T-helper 17 cell (primary cell): ENCODE measurements at places on chromosomes 16 and 17.

DNA sequence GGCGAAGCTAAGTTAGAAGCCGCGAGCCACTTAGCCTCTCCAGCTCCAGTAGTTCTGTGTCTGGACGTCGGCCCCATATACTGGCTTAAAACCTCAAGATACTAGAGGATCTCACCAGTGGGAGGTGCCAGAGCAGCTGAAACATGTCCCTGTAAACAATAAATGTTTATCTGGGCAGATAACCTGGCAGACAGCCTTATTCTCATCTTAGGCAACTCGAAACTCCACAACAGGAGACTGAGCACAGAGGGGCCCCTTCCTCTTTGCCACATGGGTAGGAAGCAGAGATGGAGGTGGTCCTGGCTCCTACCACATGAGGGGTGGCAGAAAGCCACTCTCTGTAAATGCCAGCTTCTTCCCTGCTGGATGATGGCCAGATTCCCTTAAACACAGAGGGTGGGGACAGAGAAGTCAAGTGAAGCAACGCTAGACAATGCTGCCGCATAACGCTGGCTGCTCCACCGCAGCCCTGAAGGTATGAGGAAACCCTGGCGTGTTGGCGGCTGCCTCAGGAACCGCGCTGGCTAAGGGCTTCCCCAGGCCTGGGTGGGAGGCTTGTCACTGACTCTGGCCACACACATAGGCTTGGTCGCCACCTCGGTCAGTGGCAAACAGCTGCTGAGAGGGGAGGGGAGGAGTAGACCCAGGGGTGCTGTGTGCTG lies 67.9 kb downstream of the HIC1 start:
- DNase-seq: no peak

- DNase-seq: no peak
These were observed 29.8 kb downstream of the COX4I1 start for GRCh38 chr16:85829171-85829719.

- no peak for DNase-seq
These were observed 571.4 kb upstream of the SALL1 start for GRCh38 chr16:51722467-51722866.

DNA sequence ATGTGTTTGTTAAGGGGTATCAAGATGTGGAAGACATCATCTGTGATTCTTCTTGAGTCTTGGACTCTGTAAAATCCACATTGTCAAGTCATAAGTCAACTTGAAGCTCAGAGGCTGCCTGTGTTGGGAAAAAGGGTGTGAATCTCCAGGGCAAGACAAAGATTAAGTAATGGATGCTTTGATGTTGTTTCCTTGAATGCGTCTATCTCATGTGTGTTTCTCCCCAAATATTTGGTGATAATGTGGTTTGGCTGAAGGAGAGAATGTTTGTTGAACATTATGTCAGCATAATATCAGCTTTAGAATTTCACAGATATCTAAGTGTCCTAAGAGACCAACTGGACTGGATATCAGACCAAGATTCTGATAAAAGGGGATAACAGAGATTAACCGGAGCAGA lies 24.1 kb upstream of the KCNJ16 start:
- DNase-seq: no peak

- DNase-seq: peak; percentile 69
These were observed at the start of gene SLC16A3 for GRCh38 chr17:82228842-82229697. Gene SLC16A3, plus strand, starts transcription at chr17:82229042. Its CDS starts 6,967 bp downstream, at chr17:82236009.

DNA sequence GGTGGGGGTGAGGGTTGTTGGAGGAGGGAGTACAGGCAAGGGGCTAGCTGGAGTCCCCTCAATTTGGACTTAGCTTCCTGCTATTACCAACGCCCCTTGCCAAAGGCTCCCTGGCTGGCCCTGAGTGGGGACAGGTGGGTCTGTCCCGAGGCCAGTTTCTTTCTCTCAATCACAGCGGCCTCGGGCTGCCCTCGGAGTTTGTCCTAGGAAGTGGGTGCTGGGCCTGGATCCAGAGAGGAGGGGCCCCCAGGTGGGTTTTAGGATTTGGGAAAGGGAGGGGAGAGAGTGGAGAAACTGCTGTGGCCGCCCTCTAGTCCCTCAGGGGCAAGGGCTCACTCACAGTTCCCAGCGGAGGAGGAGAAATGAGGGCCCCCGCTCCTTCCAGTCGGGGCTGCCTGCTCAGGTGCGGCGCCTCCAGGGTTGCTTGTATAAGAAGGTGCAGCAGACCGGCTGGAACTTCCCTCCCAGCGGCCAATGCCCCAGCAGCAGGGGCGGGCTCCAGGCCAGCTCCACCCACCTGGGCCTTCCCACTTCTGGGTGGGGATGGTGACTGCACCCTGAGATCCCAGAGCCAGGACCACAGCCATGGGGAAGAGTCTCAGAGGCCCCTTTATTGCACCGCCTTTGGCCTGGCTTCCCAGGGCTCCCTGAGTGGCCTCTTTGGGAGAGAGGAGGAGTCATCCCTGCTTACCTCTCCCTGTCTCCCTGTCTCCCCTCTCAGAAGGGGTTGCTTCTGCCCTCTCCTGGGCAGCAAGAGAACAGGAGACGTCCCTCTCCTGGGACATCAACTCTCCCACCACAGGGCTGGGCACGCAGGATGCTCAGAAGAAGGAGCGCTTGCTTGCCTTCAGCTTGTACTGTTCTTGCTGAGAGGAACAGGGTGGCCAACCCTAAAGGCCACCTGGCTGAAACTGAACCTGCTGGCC lies 112.0 kb upstream of the SMURF2 start:
- DNase-seq: no peak

- no peak for DNase-seq
These were observed 152.0 kb downstream of the HS3ST3B1 start for GRCh38 chr17:14452856-14453255.

DNA sequence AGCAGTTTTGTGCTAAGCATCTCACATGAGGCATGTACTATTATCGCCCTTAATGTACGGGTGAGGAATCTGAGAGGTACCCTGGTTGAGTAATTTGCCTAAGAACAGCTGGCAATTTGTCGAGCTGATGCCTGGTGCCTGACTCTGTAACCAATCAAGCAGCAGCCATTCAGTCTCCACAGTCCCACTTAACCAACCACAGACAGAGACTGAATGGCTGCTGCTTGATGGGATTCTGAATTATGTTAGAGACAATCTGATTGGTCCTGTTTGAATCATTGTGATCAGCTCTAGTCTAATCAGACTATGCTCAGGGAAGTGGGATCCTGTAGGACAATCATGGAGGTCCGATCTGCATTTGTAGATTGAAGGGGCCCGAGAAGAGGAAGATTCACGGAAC lies 447.0 kb downstream of the SHISA9 start:
- no peak for DNase-seq
